ENCODE measurements at places on chromosomes 3 and 15.

DNA sequence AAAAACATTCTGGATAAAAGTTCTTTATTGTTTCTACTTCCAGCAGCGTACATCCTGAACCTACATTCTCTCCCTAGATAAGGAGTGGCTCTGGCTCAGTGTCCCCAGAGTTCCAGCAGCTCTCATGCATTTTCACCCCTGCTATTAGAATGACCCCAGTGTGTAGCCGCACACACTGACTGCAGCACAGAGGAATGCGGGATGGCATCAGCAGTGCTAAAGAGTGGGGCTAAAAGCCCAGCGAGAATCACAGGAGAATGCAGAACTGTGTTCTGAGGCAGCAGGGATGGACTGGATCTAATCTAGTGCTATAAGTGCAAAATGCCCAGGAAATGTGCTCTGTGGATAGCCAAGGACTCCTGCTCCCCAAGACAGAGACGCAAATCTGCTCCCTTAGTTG is 66.4 kb upstream of the TJP1 start:
- no peak for DNase-seq

- DNase-seq, result no peak
Observed at GRCh38 chr3:194852831-194853508, 167.3 kb downstream of the FAM43A start.

- no peak for DNase-seq
Observed at GRCh38 chr3:84727616-84728015, 231.2 kb upstream of the CADM2 start.

GRCh38 chr3:113565555-113565954 is 33.2 kb downstream of the SIDT1 start:
- DNase-seq, result no peak

- DNase-seq, result peak; percentile 77
Observed at GRCh38 chr15:92077353-92078085, 224.0 kb downstream of the SLCO3A1 start.

DNA sequence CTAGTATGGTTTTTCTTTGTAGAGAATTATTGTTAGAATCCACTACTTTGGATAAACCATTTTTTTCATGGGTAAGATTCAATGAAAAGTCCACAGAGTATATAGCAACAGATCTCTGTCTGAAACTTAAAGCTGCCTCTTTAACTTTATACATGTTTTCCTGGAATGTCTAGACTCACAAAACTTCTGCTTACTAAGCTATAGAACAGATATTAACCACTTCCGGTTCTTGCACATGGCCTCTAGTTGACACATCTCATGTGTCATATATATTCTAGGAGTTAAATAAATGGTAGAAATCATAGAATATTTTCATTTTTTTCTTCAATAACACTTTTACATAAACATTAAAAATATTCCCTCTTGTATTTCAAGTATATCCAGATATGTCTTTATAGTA is 1693.9 kb downstream of the SI start:
- no peak for DNase-seq

- DNase-seq, result no peak
Observed at GRCh38 chr3:16449369-16449768, 64.1 kb downstream of the RFTN1 start.

GRCh38 chr3:189170559-189170958 is 1.2 kb upstream of the TPRG1 start:
- DNase-seq, result no peak

Data from stimulated activated CD4-positive, alpha-beta T cell treated with anti-CD3 and anti-CD28 coated beads, Interleukin-4, amount 100 ng/mL, for 24 hours (primary cell).